ENCODE measurements at places on chromosomes 1 and 21.

DNA sequence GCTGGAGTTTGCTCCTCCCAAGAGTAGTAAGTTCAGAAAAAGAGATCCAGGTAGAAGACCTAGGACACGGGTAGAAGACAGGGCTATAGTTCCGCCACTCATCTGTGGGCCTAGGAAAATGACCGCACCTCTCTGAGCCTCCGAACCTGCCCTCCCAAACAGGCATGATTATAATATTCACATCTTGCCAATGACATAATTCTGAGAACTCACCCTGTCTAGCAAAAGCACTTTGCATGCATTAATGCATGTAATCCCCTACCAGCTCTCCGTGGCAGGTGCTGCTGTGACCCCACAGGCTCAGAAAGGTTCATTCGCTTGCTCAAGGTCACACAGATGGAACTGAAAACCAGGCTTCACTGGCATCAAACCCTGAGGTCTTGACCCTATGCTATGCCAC is 88.0 kb downstream of the SPSB1 start:
- no peak for DNase-seq

GRCh38 chr21:36964827-36965719 is 1.4 kb downstream of the HLCS start:
- peak; percentile 42 for DNase-seq

DNA sequence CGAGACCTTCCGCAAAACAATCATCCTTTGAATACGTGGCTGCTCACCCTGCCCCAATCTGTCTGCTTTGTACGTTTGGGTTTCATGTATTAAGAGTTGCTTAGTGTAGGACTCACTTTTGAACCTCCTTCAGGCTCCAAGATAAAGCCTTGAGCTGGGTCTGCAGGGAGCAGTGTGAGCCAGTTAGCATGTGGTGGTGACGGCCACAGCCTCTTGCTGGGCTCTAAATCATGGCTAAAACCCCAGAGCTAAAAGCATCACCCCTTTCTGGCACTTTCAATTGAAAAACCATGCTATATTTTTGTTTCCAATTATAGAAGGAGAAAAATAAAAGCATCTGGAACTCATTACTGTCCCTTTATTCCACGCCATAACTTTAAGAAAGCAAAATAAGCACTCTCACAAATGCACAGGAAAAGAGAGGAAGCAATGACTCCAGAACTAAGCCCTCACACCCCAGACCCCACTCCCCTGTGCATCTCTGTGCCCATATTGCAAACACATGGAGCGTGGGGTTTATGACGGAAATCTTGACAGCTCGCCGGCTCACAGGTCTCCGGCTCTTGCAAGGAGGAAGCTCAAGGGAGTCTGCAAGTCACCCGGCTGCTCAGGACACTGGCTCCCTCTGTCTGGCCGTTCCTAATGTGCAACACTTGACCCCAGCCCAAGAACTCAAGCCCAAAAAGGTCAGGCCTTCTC is 135.5 kb downstream of the MIS18A start:
- no peak for DNase-seq

DNA sequence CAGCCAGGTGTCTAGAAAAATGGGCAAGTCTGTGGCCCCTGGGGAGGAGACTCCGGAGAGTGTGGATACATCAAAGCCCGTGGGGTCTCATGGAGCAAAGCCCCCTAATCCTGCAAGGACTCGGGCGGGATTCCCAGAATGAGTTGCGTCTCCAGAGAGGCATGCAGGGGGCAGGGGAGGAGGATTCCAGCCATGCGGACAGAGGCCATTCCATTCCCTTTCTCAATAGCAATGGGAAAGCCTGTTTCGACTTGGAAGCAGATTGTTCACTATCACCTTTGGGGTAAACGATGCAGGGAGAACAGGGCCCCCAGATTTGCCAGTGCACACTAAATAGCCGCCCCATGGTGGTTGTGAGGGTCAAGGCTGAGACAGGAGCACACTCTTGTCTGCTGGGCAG is 15.4 kb upstream of the PRDM15 start:
- DNase-seq, result no peak

GRCh38 chr1:78070210-78070609 is 24.4 kb downstream of the GIPC2 start:
- DNase-seq, result no peak
